ENCODE measurements at places on chromosomes 3 and 15.
A peak's percentile ranks its signal among the peaks of the same experiment; 100 is the strongest.

DNA sequence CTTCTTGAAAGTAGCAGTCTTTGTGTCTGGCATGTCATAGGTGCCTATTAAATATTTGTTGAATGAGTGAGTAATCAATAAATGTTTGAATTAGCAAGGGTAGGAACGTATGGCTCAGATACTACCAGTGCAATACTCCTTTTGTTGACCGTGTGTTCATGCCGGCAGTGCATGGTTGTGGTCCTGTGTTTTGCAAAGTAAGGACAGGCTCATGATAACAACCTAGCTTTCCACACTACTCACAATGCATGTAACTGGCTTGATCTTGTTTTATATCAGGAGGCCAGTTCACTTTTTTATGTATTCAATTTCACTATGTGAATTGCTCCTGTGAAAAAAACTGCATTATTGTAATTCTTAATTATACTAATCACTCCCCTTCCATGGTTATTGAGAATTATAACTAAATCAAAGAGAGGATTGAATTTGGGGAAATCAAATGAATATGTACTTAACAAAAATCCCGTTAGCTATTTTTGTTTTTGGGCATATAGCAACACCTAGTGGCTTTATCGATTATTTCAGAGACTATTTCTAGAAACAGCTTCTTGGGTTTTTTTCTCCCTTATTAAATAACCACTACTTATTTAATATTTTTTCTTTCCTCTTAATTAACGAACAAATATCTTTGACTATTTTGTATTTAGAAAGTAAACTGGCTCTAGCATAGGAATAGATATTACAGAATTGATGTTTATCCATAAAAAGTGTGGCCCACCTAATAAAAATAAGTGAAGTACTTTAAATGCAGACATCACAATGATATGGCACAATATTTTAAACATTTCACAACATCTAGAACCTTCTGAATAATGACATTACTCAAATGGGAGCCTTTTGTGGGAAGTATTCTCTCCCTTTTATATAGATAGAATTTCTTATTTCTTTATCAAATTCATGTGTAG, 218.5 kb downstream of the BBX start:
- no peak for DNase-seq

DNA sequence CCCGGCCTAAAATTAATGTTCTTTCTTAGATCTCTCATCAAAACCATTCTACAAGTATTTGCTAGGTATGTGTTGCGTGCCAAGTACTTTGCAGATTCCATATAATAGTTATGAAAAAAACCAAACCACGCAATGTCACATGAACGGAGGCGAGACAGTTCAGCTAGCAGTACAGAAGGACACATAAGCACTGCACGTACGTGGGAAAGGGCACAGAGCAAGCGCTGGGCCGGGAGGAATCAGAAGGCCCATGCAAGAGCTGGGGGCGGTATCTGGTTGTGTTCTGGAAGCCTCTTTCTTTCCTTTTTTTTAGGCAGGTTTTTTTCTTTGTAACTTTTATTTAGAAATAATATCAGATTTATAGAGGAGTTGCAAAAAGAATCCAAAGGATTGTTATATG, 11.3 kb downstream of the PDIA5 start:
- DNase-seq, result no peak

DNA sequence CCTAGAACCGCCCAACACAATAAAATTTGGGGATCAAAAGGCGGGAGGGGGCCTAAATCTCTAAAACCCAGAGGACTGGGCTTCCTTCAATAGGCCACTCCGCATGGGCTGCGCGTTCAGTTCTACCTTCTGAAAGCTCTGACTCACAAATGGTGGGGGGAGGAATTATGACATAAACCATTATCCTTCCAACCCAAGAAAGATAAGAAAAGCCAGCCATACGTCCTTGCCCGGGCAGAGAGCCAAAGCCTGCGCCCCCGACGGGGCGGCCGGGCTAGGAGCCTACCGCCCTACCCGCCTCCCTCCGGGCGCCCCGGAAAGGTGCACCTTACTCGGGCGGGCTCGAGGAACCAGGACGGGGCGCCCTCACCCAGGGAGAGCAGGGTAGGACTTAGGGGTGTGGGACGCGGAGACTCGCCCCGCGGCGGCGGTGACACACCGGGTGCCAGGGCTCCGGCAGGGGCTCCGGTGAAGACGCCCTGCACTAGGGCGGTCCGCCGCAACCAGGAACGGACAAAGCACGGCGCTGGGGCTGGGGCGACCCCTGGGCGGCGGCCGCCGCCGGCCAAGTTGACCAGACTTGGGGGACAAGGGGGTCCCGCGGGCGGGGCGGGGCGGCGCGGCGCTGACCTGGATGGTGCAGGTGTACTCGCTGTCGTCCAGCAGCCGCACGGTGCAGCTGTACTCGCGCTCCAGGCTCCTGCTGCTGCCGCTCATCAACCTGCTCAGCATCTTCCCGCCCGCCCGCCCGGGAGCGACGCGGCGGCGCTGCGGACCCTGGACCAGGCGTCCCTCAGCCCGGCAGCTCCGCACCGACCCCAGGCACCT, 534 bp downstream of the FRMD5 start:
- DNase-seq, result peak; percentile 75

GRCh38 chr3:67647390-67647878, 7.0 kb downstream of the SUCLG2 start:
- DNase-seq, result no peak

DNA sequence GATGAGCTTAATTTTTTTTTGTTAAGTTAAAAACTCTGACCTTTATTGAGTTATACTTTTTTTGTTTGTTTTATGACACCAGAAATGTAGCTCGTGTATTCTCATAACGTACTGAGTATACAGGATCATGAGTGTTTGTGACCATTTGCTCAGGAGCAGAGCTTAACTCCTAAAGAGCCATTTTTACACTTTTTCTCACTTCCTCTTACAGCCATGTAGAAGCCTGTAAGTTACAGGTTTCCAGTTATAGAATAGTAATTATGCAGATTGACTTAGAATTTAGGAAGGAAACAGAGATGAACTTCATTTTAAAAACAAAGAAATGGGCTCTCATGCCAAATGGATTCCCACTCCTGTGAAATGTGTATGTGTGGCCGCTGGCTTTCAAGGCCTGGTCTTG, 151.7 kb downstream of the MCTP2 start:
- no peak for DNase-seq

DNA sequence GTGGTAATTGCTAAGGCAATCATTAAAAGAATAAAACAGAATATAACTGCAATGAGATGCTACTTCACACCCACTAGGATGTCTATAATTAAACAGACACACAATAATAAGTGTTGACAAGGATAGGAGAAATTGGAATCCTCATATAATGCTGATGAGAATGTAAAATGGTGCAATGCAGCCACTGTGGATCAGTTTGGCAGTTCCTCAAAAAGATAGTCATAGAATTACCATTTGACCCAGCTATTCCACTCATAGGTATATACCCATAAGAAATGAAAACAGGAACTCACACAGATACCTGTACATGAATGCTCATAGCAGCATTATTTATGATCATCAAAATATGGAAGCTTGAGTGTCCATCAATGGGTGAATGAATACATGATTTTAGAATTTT, 9.6 kb upstream of the RNF111 start:
- DNase-seq, result no peak

GRCh38 chr3:125035217-125035616, 20.6 kb downstream of the HEG1 start:
- DNase-seq, result no peak

DNA sequence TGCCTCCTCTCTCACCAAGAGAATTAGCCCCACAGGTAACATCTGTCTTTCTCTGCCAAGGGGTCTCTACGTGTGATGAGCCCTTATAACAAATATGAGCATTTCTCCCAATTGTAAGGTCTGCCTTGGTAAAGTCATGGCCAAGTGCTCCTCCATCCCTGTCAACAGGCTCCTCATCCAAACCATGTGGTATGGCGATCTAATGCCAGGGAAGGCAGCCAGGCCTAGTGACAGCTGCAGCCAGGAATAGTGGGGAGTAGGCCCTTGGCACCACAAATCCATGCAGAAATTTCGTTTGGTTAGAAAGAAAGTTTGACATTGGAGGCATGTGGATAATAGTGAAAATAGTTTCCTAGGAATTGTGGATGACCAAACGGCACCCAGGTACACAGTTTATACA, 4.7 kb upstream of the LRTM1 start:
- DNase-seq, result no peak

- DNase-seq, result no peak
Measured at GRCh38 chr3:9214599-9214998, 34.8 kb downstream of the SRGAP3 start.

GRCh38 chr15:94293411-94294402, 62.3 kb downstream of the MCTP2 start:
- DNase-seq, result no peak

DNA sequence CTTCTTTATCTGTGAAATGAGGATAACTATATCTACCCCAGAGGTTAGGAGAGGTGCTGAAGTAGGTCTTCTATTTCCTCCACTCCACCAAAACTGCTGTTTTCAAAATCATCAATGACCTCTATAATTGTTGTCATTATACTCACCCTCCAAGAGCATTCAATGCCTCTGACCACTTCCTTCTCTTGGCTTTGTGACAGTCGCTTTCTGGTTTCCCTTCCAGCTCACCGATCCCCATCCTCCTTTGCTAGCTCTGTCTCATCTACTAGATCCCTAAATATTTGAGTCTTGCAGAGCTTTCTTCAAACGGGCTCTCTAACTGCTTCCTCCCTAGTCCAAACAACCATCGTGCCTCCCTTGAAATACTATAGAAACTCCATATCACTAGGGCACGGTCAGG, 153.5 kb downstream of the RPLP1 start:
- DNase-seq, result no peak

DNA sequence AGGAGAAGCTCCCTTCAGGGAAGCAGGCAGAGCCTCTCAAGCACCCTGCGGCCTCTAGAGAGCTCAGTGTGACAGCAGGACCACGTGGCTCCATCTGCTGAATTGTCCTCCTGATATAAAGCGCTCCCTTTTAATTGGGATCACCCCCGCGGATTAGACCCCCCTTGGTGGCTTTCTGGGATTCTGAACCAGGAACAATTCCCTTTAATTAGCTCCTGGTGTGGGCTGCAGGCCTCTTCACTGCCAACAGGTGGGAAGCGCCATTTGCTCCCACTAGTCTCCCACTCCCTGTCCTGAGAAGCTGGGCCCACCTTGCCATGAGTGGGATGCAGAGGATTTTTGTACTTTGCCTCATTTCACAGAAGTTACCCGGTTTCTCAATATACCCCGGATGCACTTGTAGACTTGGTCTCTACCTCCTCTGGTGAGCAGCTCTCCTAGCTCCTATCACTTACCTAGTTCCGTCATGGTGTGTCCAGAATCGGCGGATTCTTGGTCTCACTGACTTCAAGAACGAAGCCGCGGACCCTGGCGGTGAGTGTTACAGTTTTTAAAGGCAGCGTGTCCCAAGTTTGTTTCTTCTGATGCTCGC, 592 bp downstream of the PGPEP1L start:
- DNase-seq, result no peak

- DNase-seq, result no peak
Measured at GRCh38 chr3:31197941-31198340, 303.5 kb upstream of the GADL1 start.

GRCh38 chr3:148605521-148605920, 92.2 kb upstream of the AGTR1 start:
- DNase-seq, result no peak

GRCh38 chr3:48601622-48601994, 6.5 kb upstream of the COL7A1 start:
- no peak for DNase-seq

DNA sequence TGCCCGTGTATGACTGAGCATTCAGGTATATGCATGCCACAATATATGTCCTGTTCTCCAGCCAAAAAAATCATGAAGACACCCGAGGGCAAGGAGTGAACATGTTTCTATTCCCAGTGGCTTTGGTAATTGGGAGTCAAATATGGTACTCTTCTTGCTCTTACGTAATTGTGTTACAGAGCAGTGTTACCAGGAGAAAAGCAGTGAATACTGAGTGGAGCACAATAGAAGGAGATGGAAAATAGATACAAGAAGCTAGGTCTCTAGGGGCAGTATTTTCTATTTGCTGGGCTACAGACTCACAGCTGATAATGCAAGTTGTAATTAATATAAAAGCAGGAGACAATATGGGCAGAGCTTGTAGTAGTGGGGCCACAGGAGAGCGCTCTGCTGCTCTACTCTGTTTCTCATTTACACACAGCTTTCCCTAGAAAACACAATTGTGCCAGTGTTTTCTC, 13.2 kb downstream of the MEIS2 start:
- no peak for DNase-seq

GRCh38 chr15:49621401-49621811, 558 bp downstream of the DTWD1 start:
- DNase-seq, result no peak

DNA sequence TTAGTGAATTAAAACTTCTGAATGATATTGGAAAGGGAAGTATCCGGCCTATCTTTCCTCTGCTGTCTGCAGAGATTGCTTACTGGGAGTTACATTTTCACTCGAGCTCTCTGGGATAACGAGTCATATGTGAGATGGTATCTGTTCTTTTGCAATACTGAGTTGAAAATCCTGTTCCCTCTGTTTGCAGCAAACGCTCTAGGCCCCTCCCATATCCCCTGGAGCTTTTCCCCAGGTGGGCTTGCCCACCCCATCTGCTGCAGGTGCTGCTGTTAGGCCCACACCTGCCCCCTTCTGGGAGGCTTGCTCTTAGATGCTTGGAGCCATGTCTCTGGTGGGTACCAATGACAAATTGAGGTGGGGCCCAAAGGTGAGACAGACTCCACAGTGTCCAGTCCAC, 42.7 kb upstream of the MTMR10 start:
- DNase-seq, result no peak

DNA sequence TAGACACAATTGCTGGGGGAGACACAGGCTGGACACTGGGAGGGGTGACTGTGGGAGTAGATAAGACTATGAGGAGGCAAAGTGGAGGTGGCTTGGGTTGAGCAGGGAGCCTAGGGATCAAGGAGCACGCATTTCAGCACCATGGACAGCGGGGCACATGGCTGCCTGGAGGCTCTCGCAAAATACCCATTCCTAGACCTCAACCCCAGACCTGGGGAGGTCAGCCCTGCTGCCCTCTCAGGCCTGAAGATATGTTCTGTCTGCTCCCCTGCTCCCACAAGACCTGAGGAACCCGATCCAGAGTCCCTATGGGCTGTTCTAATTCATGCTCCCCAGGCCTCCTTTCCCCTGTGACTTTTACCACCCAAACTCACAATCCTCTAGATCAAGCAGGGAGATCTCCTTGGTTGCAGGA, 16.0 kb upstream of the CPEB1 start:
- DNase-seq, result no peak

- DNase-seq, result peak; percentile 2
Measured at GRCh38 chr3:59998058-59998457, 948.2 kb upstream of the CFAP20DC start.

DNA sequence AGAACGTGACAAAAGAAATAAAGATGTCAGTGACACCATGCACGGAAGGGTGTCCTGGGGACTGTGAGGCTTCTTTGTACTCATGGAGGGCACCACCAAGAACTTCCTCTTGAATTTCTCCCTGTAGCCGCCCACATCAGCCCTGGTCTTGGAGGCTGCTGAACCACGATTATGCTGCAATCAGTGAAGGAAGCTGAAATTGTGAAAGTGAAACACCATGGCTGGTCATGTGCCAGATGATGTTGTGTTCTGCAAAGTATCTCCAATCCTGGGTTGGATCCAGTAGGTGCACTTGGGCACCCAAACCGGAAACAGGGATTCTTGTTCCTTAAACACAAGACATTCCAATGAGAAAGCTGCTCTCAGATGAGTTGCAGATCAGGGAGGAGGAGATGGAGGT, 104.4 kb upstream of the GOLGA6L6 start:
- DNase-seq, result no peak

All from hypothalamus (tissue), 51 donors.